ENCODE measurements at places on chromosomes 6 and 20. TPM values are rescaled to one million over a fixed set of nuclear protein-coding genes. Genes with fewer than 3 reads are reported as not detected.

The ISM1 gene
- polyA plus RNA-seq, result not detected

The SLC17A2 gene
- polyA plus RNA-seq, result not detected

The C6orf132 gene
- polyA plus RNA-seq, result not detected

The TRAPPC3L gene
- polyA plus RNA-seq, result not detected

The TNNC2 gene
- polyA plus RNA-seq, result 3.8 TPM

The RIPOR3 gene
- polyA plus RNA-seq, result not detected

The E2F3 gene
- 3.9 TPM for polyA plus RNA-seq

The ME1 gene
- not detected for polyA plus RNA-seq

The CSTF1 gene
- 24.0 TPM for polyA plus RNA-seq

The HLA-DRB1 gene
- polyA plus RNA-seq, result not detected

The BMP6 gene
- polyA plus RNA-seq, result 2.4 TPM

The STMN3 gene
- 268 TPM for polyA plus RNA-seq

The MUC21 gene
- not detected for polyA plus RNA-seq

The CFAP61 gene
- 0.42 TPM for polyA plus RNA-seq

The HLA-DOA gene
- not detected for polyA plus RNA-seq

The TMEM170B gene
- 25.6 TPM for polyA plus RNA-seq

The TDRD6 gene
- polyA plus RNA-seq, result 0.84 TPM

The EZR gene
- polyA plus RNA-seq, result 1.4 TPM

The RNF144B gene
- polyA plus RNA-seq, result 0.15 TPM

The CEP85L gene
- 16.0 TPM for polyA plus RNA-seq

The BCAS1 gene
- not detected for polyA plus RNA-seq

The RIPPLY2 gene
- 5.0 TPM for polyA plus RNA-seq

The MOXD1 gene
- 14.7 TPM for polyA plus RNA-seq
